ENCODE measurements at places on chromosomes 2 and 18. TPM values are rescaled to one million over a fixed set of nuclear protein-coding genes. Genes with fewer than 3 reads are reported as not detected.
A peak's percentile ranks its signal among the peaks of the same experiment; 100 is the strongest.

Gene BCL11A
- 47.9 TPM for total RNA-seq

Gene REG1B
- not detected for total RNA-seq

- DNase-seq = no peak
- H3K4me3 ChIP-seq = no peak overlapping the region
- peaks cover 12% of the 10 kb centered on the region for H3K36me3 ChIP-seq
- H3K4me1 ChIP-seq = no peaks in the 10 kb centered on the region
- H3K27ac ChIP-seq = no peak overlapping the region
Measured at GRCh38 chr2:1655461-1655860, 88.9 kb downstream of the PXDN start.

DNA sequence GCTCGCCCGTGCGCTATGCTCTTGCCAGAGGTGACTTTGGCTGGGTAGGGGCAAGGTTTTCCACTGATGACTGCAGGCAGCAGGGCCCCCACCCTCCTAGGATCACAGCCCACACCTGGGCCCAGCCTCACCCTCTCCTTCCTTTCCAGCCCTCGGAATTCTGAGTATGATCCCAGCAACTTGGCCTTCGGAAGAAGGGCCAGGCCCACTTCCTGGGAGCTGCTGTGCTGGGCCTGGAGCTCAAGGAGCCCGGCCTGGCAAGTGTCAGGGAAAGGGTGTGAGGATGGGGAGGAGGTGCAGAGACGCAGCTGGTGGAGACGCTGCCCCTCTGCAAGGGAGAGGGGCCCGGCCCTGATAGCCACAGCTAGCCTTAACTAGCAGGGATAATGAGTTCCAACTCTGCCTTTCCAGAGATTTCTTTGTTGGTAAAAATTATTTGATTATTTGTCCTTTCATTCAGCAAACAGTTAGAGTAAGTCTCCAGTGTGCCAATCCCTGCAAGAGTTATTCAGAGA lies 1.7 kb upstream of the CNDP1 start:
- DNase-seq = no peak
- H3K4me1 ChIP-seq = peaks cover 4% of the 10 kb centered on the region
- no peak overlapping the region for H3K4me3 ChIP-seq
- no peaks in the 10 kb centered on the region for H3K36me3 ChIP-seq
- no peaks in the 10 kb centered on the region for H3K27me3 ChIP-seq
- no peak overlapping the region for H3K27ac ChIP-seq

GRCh38 chr2:191618786-191619185 lies 59.1 kb upstream of the NABP1 start:
- H3K4me3 ChIP-seq = no peak overlapping the region
- peak overlapping the region; percentile 76 for H3K27ac ChIP-seq
